Activated CD4-positive, CD25-positive, alpha-beta regulatory T cell (primary cell): ENCODE measurements at places on chromosomes 1 and 21.

DNA sequence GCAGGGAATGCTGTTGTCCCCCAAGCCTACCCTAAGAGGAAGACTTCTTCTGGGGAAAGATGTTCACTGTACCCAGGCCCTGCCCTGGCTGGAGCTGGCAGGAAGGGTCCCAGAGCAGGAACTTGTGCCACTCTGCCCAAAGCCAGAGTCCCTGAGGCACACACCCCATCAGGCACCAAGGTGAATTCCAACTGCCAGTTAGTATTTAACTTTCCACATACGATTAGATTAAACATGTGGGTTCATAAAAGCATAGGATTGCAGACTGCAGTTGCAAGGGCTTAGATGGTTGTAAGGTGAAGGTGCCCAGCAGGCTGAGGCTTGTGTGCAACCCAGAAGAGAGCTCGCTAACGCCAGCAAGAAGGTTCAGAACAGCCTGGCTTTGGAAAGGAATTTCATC lies at the start of gene KCNE2:
TSS of gene KCNE2 (plus strand) at position 274 of the 400 bp plus-strand sequence. CDS start 6,473 bp downstream, outside the sequence.
- no peak for DNase-seq

DNA sequence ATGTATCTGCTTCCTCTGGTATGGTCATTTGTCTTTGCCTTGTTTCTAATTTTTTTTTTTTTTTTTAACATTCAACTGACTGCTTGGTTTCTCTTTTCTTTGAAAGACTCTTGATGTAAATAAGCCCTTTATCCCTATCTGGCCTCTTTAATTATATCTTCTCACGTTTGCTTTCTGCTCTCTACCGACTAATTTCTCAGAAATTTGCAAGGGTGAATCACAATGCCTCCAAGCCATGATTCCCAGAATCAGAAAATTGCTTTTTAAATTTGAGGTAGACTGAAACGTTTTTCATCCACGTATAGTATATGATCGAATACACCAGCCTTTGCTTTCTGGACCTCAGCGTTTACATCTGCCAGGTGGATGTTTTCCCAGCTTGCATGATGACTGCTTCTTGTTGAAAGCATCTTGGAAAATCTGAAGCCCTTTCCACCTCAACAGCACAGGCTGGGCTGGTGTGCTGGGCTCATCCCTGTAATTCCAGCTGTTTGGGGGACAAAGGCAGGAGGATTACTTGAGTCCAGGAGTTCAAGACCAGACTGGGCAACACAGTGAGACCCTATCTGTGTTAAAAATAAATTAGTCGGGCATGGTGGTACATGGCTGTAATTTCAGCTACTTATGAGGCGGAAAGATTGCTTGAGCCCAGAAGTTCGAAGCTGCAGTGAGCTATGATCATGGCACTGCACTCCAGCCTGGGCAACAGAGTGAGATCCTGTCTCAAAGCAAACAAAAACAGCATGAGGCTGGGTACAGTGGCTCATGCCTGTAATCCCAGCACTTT lies 35.0 kb upstream of the GPR137B start:
- no peak for DNase-seq

DNA sequence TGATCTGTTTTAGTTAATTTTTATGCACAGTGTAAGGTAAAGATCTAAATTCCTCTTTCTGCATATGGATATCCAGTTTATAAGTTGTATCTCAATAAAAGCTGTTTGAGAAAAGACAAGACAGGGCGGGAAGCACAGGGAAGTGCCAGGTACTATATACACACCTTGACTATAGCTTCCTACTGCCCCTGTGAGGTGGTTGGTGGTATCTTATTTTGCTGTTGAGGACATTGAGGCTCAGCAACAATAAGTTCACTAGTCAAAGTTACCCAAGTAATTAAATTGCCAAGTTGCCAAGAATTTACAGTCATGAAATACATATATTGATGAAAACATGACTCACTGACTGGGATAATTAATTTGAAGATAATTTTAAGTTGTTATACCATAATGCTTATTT lies 109.1 kb downstream of the CD247 start:
- no peak for DNase-seq

- no peak for DNase-seq
Measured at GRCh38 chr1:206685769-206686477, 1.2 kb downstream of the MAPKAPK2 start.

DNA sequence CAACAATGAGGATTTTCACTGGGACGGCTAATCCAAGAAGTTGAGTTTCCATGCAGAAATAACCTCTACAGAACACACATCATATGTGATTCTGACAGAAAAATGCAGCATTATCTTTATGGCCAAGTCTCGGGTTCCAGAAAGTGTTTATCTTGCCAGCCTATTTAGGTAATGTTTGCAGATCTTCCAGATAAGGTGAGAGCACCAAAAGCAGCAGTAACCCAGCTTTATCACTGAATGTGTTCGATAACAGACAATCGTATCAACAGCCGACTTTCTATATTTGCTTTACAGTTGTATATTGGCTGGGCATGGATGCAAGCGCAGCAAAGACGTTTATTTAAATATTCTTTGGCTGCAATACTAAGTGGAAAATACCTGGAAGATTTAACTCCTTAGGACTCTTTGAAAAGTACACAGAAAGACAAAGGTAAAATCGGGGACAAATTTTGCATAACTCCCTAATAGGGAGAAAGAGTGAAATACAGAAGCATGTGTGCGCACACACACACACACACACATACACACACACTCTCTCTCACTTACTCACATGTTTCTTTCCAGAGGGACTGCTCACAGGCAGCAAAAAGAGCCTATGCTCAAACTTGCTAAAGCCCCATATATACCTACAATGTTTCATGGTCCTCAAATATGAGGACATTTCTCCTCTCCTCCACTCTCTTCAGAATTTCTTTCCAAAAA lies 3.0 kb upstream of the CTSK start:
- DNase-seq = no peak

GRCh38 chr1:1517973-1518620 lies 6.1 kb downstream of the ATAD3A start:
- DNase-seq = no peak

DNA sequence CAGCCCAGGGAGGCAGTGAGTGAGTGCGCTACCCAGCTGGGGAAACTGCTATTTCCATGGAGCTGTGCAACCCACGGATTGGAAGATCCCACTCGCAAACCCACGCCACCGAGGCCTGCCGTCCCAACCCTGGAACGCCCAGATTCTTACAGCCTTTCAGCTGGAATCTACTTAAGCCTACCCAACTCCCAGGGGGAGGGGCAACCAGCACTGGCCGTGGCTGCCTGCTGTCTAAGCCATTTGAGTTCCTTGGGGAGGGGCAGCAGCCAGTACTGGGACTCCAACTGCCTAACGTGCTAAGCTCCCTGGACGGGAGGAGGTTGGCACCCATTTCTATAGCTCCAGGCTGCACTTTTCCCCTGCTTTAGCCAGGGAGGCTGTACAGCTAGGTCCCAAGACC lies 27.1 kb upstream of the ZNF669 start:
- DNase-seq = no peak

- DNase-seq = no peak
Measured at GRCh38 chr1:62247391-62248168, 52.9 kb downstream of the L1TD1 start.

- DNase-seq = no peak
Measured at GRCh38 chr21:38970765-38971164, 165.0 kb downstream of the ETS2 start.

DNA sequence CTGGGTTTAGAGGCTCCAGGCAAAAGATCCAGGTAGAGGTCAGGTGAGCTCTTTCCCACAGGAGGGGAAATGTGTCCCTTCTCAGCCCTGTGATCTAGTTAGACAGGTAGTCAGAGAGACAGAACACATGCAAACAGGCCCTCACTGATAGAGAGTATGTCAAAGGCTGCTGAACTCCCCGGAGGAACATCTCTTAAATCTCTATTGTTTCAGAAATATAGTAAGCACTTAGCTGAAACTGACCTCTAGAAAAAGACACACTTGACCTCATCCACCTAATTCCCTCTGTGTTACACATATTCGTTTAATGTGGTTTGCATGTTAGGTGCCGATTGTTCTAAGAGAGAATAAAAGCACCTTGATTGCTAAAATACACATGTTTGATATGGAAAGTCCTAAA lies 23.3 kb downstream of the SUSD4 start:
- no peak for DNase-seq

GRCh38 chr1:20521960-20522861 lies 14.3 kb upstream of the MUL1 start:
- DNase-seq = peak; percentile 35

DNA sequence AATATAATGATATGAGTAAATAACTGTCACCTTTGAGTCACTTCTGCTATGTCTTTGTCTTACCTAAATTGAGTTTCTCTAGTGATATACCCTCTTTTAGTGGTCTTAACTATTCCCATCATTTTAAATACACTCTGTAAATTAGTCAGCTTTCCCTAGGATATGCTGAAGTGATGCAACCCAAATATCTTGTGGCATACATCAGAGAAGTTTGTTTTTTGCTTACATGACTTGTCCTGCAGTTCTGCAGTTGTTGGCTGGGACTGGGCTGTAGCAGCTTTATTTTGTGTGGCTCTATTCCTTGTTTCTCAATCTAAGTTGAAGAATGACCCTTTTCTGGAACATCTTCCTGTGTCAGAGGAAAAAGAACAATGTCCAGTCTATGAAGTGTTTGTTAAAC lies 76.4 kb downstream of the TTC3 start:
- DNase-seq = no peak

DNA sequence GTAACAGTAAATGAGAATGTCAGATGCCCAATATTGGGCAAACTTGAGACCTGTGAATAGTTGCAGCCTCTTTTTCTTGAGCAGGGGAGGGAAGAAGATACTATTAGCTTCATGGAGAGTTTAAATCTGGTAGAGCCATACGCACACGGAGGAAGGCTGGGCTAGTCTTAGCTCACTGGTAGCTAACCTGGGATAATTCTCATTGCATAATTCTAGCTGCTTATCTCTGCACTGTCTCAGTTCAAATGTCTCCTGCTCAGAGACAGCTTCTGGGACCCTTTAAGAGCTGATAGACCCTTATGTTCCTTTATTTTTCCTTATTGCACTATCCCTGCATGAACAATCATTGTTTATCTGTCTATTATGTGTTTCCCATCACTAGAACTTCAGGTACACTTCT lies 8.4 kb downstream of the C1orf87 start:
- no peak for DNase-seq

GRCh38 chr1:55095095-55095494 lies 55.7 kb downstream of the PCSK9 start:
- no peak for DNase-seq

DNA sequence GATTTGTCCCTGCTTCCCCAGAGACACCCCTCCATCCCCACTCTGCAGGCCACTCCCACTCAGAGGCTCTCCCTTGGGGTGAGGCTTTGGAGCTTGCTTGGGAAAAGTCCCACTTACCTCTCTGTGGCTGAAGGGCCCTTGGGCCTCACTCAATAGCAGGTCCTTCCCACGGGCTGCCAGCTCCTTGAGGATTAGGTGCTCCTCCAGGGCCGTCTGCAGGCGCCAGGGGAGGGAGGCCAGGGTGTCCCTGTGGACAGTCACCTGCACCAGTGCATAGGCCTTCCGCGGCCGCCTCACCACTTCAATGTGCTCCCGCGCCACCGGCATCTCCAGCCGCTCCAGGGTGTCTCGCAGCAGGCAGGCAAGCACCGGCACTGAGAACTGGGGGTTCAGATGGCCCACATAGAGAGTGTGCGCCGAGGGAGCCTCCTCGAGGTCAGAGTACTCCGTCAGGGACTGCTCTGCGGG lies 1.4 kb downstream of the SLFNL1 start:
- DNase-seq = no peak

GRCh38 chr1:238778113-238778512 lies 608.3 kb upstream of the CHRM3 start:
- DNase-seq = no peak

- DNase-seq = no peak
Measured at GRCh38 chr1:221576268-221576667, 165.6 kb downstream of the DUSP10 start.

GRCh38 chr21:32604464-32604863 lies 7.7 kb downstream of the CFAP298 start:
- DNase-seq = no peak

DNA sequence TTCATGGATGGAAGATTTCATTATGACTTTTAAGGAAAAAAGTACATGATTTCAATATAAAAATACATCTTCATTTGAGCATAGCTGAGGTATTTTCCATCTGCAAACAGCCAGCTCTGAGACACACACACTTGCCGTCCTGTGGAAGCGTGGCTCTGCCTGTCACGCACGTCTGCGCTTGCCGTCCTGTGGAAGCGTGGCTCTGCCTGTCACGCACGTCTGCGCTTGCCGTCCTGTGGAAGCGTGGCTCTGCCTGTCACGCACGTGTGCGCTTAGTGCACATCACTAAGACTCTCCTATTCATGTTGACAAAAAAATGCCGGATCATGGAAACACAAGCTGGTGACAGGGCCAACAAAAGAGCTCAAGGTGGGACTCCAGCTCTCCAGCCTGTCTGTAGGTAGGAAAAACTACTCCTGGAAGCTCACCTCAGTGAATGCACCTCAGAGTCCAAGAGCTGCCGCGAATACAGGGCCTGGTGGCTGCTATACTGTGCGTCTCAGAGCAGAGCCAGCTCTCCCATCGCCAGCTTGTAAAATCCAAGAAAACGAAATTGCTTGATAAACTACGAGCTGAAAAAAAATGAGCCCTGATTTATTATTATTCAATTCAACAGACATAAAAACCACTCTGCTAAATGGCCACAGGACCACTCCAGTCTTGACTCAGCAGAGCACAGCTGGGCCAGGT lies 69.3 kb downstream of the SLC37A1 start:
- no peak for DNase-seq

- DNase-seq = no peak
Measured at GRCh38 chr1:9416506-9416905, 122.8 kb upstream of the SLC25A33 start.

DNA sequence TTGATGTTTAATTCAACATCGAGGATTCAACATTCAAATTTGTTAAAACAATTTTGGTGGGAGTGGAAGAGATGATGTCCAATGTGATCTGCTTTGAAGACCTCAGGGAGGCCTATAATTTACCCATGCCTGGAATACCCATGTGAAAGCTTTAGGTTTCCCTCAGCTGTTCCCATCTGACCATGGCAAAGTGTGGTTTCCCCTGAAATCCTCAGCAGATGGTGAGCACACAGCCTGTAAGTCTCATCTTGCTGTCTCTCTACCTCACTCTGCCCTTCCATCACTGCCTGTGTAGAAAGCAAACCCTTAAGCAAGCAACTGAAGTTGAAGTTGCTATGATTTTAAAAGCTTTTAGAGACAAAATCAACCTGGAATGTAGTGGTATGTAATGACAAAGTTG lies 80.1 kb upstream of the ATF3 start:
- DNase-seq = no peak

GRCh38 chr21:31489726-31490125 lies 145.7 kb upstream of the TIAM1 start:
- no peak for DNase-seq

DNA sequence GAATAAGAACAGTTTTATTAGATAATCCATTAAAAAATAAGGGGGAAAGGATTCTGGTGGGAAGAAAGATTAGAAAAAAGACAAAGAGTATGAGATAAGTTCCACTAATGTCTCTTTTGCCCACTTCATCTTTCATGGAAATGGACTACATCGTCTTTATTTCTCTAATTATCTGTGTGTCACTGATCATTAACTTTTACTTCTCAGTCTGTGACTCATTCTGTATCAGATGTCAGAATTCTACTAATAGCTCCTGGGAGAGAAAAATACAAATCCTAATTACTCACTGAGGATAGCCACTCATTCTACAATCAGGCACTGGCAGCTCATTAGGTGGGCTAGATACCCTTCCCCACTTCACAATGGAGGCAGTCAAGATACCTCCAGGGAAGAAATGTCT lies 41.7 kb downstream of the ILDR2 start:
- DNase-seq = no peak
